ENCODE measurements at places on chromosomes 11 and 22.

DNA sequence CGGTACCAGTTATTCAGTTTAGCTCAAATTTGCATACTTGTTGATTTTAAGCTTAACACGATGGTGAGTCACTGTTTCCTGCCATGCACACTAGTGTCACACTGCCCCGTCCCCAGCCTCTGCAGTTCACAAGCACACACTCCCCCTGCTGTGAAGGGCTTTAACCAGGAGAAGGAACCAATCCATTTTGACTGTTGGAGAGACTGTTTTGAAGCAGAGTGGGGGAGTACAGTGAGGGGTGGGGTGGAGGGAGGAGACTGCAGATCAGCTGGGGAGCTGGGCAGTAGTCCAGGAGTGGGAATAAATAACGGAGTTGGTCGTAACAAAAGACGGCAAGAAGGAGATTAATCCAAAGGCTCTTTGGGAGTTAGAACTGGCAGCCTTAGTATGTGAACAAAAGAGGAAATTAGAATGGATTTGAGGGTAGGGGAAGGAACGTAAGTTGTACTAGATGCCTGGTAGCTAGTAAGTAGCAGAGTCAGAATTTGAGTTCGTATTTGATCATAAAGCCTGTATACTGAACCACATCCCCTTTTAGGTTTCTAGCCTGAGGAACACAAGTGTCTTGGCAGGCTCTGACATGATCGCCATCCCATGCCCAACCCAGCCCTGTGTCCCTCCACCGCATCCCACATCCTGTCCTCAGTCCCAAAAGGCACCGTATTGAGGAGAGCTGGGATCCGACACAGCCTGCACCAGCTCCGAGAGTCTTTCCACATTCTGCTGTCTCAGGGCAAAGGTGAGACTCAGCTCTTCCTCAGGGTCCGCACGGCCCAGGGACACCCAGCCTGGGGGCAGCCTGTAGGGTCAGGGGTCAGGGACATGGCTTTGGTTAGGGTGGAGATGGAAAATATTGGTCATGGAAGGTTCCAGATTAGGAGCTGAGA, 862 bp downstream of the TPP1 start:
- DNase-seq = no peak

GRCh38 chr22:28017859-28018258, 98.8 kb upstream of the PITPNB start:
- DNase-seq = no peak

DNA sequence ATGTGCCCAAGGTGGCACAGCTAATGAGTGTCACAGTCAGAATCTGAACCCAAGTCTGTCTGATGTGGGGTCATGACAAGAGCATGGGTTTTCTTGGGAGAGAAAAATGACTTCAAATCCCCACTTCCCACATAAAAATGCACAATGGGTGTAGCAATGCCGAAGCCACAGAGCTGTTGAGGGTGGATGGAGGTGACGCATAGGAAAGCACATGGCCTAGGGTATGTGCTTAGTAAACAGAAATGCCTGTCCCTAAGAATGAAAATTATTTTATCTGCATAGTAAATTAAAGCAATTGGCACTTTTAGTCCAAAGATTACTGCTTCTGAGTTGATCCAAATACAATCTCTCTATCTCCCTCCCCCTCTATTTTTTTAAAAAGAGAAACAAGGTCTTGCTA, 10.9 kb downstream of the MICAL3 start:
- no peak for DNase-seq

DNA sequence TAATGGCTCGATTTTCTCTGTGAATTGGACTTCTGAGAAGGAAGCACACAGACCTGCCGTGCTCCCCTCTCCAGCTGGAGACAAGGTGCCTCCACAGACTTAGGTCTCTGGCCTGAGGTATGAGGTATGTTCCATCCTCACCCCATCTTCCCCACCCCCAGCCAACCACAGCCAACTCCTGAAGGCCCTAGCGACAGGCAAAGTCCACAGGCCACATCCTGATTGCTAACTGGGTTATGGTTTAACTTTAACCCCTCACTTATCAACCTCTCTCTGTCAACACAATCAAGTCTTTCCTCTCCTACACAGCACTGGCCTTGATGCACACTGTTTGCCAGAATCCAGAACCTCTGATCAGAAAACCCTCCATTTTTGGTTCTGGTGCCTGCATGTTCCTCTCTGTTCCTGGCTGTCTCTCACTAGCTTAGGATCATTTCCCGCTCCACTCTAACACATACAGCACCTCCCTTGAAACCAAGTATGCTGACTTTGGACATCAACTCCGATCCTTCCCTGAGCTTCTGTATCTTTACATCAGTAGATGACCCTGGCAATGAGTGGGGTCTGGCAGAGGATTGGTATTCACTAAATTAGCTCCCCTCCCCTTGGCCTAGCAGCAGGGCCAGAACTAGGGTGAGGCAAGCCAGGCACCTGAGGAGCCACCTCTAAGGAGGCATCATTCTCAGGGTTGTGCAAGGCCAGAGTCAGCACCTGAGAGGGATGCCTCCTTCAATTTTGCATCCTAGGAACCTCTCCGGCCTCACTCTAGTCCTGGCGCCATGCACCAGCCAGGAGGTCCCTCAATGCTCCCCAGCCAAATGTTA, 22.0 kb downstream of the JAML start:
- DNase-seq = no peak

DNA sequence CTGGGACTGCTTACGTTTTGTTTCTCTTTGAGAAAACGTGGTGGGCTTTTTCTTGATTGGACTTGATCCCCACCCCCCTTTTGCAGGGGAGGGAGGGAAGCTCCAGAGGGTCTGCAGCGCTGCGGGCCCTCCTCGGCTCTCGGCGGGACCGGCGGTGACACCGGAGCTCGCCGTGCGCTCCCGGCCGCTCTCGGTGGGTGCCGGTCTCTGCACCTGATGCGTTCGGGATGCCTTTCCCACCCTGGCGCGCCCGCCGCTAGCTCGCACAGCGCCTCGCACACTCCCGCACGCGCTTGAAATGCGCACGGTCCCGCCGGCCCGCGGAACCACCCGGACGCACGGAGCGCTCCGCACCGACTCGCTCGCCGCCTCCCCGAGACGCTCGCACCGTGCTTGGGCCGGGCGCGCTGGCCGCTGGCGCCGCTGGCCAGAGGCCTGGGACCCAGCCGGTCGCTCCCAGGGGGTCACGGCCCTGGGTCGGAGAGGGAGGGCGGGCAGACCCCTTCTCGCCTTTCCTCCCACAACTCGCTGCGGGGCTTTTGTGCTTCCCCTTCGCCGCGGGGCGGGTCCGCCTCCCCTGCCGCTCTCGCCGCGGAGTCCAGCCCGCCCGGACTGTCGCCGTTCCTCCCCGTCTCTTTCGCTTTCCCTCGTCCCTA, 1.0 kb downstream of the ZBTB16 start:
- DNase-seq = no peak

DNA sequence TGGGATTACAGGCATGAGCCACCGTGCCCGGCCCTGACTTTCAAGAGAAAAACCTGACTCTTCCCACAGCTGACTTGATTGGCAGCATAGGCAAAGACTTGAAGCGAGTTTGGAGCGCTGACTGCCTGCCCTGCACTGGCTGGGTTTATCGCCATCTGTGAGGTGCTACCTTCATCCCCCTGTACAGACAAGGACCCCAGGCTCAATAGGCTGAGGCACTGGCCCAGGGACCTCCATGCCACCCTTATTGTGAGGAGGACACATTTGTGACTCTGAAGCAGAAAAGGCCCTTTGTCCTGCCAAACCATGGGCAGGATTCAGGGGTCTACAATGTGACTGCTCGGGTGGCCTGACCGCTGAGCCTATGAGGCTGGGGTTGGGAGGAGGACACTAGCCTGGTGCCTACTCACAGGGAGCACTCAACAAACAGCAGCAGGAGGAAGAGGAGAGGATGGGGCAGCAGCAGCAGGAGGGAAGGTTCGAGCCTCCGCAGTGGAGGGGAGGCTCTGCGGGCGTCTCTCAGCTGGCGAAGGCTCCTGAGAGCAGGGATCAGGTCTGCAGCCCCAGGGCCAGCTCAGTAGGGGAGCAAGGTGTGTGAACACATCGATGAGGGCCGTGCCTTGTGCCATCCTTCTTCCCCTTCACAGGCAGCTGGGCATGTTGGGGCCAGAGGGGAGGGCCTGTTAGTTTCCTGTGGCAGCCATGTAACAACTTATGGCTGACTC, 72.9 kb upstream of the WNT7B start:
- DNase-seq = no peak

- no peak for DNase-seq
Measured at GRCh38 chr11:134372536-134372935, 39.5 kb downstream of the B3GAT1 start.

- DNase-seq = no peak
Measured at GRCh38 chr22:39325392-39325932, 6.0 kb upstream of the RPL3 start.

DNA sequence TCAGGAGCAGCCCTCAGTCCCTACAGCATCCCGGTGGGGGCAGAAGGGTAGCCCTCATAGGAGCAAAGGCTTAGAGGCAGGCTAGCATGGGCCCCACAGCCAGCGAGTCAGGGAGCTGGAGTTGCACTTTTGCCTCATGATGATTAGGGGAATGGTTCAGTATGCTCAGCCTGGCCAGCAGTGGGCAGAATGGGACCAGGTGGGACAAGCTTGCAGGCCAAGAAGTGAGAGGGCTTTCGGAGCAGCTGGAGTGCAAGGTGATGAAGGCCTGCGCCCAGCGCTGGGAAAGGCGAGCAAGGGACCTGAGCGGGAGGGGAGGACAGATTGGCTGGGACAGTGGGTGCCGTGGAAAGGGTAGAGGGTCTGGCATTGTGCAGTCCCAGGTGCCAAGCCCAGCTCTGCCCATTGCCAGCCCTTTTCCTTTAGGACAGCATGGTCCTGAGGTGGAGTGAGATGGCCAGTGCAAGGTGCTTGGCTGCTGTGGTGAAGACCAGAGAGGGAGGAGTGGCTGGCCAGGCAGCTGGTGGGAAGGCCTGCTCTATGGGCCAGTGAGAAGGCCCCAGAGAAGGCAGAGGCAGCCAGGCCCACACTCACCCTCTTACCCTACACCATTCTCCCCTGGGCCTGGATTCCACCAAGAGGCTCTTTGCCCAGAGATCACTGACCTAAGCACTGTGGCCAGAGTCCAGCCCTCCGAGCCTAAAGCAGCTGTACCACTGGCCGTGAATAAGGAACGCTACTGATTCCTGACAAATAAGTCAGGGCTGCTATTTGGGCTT, 47.9 kb upstream of the SUSD2 start:
- no peak for DNase-seq

DNA sequence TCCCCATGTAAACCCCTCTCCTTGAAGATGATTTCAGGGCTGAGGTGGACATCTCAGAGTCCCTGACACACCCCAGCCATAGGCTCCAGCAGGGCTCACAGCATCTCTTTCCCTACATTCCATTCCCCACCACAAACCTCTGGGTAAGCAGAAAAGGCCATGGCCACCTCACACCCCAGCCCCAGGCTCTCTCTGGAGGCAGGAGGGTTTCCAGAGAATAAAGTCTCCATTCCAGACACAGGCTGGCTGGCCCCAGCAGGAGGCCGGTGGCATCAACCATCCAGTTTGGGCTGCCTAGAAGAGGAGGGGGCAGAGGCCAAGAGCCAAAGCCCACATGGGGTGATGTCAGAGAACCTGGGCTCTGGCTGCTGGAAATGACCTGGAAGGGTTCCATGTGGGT, 61.4 kb downstream of the TP53I11 start:
- DNase-seq = no peak

GRCh38 chr22:40033586-40034380, 39.0 kb downstream of the FAM83F start:
- no peak for DNase-seq

DNA sequence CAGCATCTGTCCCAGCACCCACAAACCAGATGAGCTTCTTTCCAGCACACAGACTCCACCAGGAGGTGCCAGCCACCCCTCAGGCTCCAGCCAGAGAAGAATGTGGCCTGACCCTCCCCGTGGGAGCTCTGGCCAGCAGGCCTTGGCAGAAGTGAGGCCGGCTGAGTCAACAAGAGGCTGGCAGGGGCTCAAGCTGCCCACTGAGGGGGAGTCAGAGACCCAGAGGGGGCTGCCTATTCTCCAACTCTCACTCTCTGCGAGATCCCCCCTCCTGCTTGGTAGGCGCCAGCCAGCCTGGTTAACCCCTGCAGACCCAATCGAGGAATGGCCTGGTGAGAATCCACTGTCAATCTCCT, 10.6 kb upstream of the CDC42EP1 start:
- DNase-seq = no peak

DNA sequence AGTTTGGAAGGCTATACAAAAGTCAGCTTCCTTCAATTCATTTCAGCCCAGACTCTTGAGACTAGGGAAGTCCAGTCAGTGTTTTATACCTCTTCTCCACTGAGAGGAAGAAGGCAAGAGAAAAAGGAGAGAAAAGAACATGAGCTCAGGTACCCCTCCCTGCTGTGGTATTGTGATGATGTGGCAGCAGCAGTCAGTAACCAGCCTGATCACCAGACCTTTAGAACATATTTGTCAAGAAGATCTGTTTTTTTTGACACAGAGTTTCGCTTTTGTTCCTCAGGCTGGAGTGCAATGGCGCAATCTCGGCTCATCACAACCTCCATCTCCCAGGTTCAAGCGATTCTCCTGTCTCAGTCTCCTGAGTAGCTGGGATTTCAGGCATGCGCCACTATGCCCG, 21.2 kb upstream of the RPS13 start:
- DNase-seq = no peak

DNA sequence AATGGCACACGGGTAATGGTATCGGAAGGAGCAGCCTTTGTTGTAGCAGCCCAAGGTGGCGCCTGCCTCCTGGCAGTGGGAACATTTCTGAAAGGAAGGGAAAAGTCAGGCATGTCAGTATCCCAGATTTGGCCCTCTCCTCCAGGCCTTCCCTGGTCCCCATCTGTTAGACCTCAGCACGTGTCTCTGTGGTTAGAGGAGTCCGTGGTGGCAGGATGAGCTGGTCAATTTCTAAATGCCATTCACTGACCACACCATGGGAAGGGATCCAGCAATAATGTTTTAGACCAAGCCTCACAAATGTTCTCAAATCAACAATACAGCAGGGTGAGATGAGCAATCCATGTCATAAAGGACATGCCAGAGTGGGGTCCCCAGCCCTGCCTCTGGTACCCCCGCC, 49.0 kb upstream of the CYP2D6 start:
- no peak for DNase-seq

- no peak for DNase-seq
Measured at GRCh38 chr11:102810950-102811660, 13.1 kb upstream of the MMP1 start.

- no peak for DNase-seq
Measured at GRCh38 chr22:39818094-39818493, 75.5 kb downstream of the ENTHD1 start.

GRCh38 chr22:39215426-39216142, 29.2 kb downstream of the PDGFB start:
- DNase-seq = no peak

GRCh38 chr11:90364527-90364926, 141.7 kb upstream of the CHORDC1 start:
- DNase-seq = no peak

DNA sequence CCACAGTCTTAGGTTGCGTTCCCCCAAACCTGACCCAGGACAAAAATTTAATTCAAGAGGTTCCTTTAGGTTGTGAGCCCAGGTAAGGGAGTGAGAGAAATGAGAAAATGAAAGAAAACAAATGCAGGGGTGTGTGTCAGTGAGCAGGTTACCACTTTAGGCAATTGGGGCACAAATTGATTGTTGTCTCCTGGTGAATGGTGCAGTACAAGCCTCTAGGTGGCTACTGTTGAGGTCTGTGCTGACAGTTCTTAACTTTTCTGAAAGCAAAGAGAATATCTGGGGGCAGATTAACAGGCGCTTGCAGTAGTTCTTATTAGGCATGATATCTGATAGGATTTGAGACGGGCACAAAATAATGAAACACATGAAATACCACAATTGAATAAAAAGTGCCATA, 894.6 kb downstream of the FAM181B start:
- no peak for DNase-seq
